ENCODE measurements at places on chromosomes 2 and 18. TPM values are rescaled to one million over a fixed set of nuclear protein-coding genes. Genes with fewer than 3 reads are reported as not detected.

DNA sequence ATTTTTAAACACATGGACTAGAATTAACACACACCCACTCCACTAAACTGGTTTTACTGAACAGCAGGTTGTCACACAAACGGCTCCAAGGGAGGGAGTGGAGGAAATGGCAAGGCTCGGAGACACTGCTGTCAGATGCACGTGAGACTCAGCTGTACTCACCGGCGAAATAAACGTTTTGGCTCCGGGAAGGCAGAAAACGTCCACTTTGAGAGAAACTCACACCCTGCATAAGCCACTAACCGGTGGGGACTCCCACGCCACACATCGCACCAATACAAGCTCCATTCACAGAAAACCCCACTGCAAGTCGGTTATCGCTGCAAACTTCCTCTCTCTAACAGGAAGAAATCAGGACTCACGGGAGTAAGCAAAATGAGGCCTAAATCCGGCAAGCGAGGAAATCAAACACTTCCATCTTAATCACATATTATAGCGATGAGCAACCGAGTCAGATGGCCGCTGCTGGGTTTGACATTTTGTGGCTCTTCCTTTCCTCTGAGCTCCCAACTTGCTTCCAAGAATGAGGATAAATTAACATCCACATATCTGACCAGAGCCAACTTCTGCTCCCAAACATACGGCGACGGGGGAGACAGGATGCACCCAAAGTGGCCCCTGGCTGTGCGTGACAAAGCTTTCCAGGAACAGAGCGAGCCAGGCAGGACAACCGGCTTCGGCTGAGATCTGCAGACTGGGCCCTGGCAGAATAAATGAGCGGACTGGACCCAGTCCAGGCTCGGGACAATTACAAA lies 63.5 kb downstream of the HDAC4 start:
- DNase-seq: peak; percentile 31

DNA sequence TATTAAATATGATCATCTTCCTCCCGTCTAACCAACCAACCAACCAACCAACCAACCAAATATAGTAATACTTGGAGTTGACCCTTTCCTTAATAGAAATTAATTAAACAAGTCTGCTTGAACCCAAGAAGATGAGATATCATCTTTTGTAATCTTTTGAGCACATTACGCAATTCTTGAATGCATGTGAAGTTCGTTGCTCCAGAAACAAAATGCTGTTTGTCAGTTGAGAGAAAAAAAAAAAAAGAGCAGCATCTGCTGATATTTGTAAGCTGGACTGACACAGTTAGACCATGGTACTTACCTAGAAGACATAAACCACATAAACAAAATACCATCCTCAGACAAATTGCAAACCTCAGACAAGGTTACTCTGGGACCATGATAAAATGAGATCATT lies 9.2 kb upstream of the SERPINB2 start:
- DNase-seq: no peak

- peak; percentile 96 for DNase-seq
These were observed 38.4 kb downstream of the EPAS1 start for GRCh38 chr2:46335391-46336282.

DNA sequence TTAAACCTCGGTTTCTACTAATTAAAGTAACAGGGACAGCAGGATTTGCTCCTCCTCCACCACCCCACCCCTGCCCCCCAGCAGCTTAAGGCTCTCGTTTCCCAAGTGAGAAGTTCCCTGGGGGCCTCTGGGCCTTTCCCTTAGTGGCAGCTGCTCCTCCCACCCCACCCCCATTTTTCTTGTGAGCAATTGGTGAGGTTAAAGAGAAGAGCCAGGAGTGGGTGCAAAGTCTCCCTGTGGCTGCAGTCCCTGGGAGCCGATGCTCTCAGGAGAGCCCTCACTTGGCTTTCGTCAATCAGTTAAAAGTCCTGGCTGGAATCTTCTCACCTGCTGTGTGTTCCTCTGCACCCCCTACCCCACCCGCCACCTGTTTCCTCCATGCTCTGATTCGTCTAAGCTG lies 48.7 kb upstream of the AGAP1 start:
- peak; percentile 4 for DNase-seq

- DNase-seq: no peak
These were observed 416.4 kb downstream of the CMPK2 start for GRCh38 chr2:6449343-6449742.

DNA sequence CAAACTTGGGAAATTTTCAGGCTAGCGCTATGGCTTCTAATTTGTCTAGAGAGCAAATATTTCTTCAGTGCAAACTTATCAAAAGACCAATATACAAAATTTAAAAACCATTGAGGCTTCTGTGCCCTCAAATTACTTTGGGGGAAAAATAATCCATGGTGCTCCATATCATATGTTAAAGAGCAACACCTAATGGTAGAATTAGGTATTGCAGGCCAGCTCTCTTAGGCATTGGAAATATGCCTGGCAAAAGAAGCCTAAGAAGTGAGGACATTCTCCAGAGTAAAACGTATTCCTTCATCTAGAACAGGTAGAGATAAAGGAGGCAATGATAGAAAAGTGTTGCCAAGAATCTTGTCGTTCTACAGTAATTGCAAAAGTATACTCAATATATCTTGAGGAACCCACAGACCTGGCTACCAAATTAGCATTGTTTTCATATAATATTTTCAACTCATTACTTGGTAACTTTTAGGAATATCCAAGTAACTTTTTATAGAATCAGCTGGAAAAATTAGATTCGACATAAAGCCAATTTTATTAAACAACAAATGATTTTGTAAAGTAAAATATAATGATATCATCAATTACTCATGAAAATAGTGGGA lies 401.1 kb downstream of the BCL11A start:
- no peak for DNase-seq

DNA sequence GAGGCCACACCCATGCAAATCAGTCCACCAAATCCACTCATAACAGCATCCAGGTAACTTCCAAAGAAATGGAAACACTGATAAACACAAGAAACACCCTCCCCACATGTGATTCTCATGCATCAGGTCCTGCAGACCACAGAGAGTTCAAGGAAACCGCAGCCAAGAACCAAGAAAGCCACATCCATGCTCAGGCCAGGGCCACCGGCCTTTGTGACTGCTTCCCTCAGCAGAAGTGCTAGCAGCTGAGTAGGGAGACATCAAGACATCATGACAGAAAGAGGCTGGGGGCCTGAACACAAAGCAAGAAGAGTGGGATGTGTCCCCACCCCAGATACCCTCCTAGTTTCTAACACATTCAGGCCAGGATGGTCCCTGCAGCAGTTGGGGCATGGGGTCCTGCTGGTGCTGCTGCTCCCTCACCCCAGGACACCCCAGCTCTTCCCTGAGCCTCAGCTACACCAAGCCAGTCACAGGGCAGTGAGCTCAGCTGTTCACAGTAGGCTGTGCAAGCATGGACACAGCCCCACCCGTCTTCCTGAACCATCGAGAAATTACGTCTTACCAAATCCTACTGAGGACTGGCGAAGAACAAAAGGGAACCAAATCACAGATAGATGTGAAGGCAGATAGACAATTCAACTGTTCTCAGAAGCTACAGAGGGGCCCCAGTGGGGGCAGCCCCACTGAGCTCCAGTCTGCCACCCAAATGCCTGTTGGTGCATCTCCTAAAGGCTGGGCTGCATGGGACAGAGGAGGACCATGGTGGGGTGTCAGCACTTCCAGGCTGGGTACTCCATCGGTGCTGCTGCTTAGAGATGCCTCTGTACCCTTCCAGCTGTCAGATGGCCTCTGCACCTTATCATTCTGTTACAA lies 60.9 kb downstream of the HDAC4 start:
- DNase-seq: no peak

GRCh38 chr2:216429428-216429827 lies 17.1 kb downstream of the SMARCAL1 start:
- no peak for DNase-seq

The TMEM37 gene
- polyA plus RNA-seq: 10.9 TPM

The EGR4 gene
- polyA plus RNA-seq: not detected

The TDRD15 gene
- polyA plus RNA-seq: not detected

Measured in muscle of leg (tissue), 16 donors.